ENCODE measurements at places on chromosomes 12 and 14.

GRCh38 chr14:70698288-70698687 lies 56.6 kb downstream of the TTC9 start:
- no peak for DNase-seq

DNA sequence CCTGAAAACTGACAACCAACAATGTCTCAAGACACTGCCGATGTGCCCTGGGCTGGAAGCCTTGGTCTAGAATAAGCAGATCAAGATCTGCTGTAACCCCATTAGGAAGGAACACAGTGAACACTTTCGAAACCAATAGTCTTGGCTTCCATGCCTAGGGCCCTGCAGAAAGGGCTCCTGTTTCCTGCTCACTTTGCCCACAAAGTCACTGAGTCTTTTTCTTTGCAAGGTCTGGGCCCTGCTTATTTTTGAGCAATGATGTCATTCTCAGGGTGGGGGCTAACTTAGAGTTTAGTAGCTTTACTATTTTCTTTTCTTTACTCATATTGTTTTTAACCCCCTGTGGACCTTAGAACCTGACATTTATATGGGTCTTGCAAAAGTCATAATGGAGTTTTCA lies 704.2 kb upstream of the TMEM132C start:
- no peak for DNase-seq

DNA sequence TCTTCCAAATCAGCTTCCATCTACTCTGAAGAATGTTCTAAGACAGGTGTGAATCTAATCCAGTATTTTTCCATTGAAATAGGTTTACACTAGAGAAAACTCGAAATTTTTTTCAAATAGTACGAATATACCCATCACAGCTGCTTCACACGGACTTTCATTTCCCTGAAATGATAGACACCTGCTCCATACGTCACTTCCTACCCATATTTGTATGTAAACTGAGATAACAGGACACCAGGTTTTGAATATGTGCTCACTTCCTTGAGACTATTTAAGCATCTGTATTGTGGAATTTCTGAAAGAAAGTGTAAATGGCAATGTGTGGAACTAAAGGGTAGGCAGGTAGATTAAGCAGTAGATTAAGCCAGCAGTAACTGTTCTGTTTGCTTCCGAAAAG lies 13.4 kb upstream of the ITPR2 start:
- DNase-seq, result no peak

- no peak for DNase-seq
Measured at GRCh38 chr12:17278946-17279345, 673.0 kb upstream of the LMO3 start.

- DNase-seq, result no peak
Measured at GRCh38 chr12:131989021-131989420, 39.3 kb downstream of the EP400 start.

DNA sequence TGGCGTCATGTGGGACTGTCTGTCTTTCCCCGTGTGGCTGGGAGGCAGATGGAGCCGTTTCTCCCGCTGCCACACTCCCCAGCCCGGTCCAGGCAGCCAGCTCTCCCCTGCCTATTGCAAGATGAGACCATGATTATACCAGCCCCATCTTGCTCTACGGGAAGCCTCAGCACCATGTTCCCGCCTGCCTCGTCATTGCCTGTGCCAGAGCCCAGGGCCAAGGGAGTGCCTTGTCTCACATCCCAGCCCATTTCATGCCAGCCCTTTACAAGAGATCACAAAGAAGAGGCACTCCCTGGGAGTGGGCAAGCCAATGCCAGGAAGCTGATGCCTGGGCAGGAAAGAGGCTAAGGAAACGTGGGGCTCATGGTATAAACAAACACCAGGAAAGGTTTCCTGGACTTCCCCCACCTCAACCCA lies 23.9 kb downstream of the GPR68 start:
- DNase-seq, result no peak

GRCh38 chr12:68772714-68773113 lies 26.7 kb downstream of the SLC35E3 start:
- DNase-seq, result no peak

DNA sequence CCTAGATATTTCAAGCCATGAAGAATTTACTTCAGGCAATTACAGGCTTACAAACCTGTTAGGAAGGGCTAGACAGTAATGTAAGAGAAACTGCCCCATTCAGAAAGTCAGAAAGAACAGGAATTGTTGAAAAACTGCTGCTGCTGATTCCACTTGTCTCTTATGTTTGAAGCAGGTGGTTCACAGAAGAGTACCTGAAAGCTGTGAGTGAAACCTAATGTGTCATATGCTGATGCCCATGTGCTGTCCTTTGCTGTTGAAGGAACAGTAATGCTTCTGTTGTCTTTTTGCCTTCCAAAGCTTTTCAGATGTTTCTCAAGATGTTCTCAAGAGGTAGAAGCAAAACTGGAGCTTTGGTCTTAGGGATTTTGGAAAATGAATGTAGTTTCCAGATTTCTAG lies 39.0 kb downstream of the MNAT1 start:
- DNase-seq, result no peak

- DNase-seq, result peak; percentile 37
Measured at GRCh38 chr14:76050797-76051392, 65.3 kb downstream of the IFT43 start.

DNA sequence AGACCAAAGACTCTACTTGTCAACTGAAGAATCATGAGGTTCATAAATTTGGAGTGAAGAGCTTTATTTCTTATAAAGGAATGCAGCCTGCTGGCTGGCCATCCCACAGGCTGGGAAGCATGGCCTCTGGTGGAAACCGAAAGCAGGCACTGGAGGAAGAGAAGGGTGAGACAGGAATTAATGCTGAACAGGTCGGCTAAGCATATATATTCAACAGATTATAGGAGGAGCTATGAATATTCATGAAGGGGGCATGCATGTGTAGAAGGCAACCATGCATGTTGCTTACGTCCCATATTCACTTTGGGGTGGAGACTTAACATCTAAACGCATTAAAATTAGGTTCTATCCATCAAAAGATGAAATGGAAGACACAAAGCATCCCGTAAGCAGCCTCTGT lies 20.6 kb upstream of the RGS6 start:
- no peak for DNase-seq

DNA sequence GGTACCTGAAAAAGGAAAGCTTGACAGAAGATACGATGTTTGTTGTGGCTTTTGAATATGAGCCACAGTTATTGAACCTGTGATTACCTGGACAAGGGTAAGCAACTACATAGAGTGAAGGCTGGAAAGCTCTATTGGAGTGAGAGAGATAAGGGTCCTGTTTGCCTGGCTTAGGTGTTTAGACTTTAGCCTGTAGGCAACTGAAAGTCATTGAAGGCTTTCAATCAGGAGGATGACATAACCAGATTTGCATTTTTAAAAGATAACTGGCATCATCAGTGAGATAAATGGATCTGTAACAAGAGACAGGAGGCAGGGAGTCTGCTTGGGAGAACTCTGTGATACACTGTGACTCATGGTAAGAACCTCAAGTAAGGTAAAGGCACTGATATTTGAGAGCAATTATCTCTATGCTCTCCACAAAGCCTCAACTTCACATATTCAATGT lies 128.9 kb upstream of the SOX5 start:
- no peak for DNase-seq

DNA sequence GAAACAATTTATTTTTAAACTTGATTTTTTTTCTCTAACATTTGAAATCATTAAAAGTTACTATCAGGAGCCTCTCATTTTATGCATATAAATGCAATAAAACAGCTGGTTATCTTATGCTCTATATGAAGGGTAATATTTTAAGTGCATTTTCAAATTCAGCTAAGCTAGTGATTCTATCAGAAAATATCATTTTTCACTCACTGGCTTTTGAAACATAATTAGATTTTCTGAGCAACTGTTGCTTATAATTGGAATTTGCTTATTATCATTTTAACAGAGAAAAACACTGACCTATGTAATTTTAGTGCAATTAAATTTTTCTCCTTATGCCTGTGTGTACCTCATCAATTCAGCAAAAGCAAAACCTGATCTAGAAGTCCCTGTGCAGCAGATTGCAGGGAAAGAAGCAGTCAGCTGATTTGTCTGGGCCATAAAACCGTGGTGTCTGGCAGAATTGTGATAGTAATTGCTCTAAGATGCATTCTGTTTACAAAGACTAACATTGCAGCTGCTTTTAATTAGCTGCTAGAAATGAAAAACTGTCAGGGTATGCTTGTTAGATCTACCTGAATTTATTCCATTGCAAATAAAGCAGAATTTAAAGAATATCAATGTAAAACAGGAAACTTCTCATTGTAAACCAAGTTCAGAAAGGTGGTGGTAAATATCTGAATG lies 75.0 kb downstream of the BICD1 start:
- no peak for DNase-seq

DNA sequence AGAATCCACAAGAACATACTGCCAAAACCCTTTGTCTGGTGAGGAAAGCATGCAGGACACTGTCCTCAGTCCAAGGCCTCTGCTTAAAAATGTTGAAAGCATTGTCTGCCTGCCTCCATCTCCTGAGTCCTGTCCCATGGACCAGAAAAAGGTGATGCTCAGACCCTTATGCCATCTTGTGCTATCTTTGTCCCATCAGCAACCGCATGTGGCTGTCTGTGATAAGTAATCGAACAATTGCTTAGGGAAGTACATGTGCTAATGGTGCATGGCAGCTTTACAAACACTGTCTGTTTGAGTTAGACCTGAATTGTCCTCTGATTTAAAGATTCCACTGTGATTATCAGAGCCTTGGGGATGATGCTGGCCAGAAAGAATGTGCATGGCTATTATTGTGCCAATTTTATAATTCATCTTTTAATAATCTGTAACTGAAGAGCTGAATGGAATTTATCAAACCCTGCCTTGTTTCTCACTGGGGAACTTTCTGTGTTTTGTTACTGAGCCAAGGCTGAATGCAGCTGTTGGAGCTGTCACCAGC lies 177.5 kb downstream of the DACT1 start:
- no peak for DNase-seq

DNA sequence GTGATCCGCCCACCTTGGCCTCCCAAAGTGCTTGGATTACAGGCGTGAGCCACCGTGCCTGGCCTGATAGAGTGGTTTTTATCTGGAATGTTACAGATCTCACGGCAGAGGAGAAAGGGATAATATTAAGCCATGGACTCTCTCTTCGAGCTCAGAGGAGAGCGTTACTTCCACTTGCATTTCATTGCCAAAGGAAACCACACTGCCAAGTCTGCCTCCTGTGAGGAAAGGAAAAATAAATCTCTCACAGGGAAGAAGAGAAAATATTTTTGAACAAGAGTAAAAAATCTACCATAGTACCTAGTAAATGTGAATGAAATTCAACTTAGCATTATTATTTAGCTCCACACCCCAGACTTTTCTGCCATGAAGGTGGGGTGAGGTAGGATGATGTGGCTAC lies 319.2 kb upstream of the PRICKLE1 start:
- DNase-seq, result no peak

DNA sequence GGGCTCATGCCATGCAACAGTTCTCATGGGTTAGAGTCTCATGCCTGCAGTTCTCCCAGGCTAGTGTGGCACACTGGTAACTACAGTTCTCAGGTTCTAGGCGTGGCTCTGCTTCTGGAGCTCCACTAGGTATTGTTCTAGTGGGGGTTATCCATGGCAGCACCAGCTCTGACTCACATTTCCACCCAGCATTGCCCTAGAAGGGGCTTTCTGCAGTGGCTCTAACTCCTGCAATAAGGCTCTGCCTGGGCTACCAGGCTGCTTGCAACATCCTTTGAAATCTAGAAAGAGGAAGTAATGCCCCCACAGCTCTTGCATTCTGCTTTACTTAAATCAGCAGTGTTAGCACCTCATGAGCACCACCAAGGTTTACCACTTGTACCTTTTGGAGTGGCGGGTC lies 220.3 kb upstream of the ARID2 start:
- DNase-seq, result no peak

- no peak for DNase-seq
Measured at GRCh38 chr12:107436376-107436775, 249.2 kb upstream of the PWP1 start.

DNA sequence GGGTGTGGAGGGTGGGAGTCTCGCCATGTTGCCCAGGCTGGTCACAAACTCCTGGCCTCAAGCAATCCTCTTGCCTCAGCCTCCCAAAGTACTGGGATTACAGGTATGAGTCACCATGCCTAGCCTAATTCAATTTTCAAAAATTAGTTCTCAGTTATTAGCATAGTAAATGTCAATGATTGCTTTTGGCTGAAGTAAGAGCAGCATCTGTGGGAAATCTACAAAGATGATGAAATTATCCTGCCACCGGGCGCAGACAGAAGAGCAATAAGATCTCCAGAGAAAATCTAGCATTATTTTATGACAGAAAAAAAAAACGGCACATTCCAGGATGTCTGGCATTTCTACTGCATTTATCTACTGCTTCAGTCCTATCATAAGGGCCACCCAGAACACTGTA lies 97.9 kb upstream of the DAAM1 start:
- no peak for DNase-seq

DNA sequence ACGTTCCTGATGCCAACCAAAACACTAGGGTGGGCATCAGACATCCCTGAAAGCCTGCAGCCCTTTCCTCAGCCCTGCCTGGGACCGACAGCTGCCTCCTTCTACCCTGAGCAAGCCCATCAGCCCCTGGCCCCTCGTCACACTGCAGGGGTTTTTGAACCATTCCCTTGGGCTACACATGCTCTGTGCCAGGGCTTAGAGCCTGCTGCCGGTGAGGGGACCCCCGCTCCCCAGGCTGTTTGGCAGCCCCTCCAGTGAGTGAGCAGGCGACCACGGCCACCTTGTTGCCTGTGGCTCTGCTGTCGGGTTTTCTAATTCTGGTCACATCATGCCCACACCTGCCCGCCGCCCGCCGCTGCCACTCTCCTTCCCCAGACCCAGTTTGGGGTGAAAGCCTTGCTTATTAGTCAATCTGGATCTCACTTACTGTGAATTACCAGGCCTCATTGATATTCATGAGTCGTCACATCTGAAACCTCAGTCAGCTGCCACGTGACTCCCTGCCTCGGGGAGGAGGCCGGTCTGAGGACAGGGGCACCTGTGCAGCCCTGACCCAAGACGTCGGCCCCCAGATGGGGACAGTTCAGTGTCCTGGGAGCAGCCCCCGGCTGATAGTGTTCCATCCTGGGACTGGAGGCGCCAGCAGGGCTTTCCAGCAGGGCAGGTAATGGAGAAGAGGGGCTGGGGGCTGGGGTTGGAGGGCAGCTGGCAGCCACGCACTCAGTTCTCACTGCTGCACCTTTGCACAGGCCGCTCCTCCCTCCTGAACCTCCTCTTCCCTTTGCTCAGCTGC lies 163.0 kb downstream of the RBM19 start:
- no peak for DNase-seq
